ENCODE measurements at places on chromosomes 2 and 18.

GRCh38 chr18:14074187-14074586, 58.0 kb downstream of the ZNF519 start:
- no peak for DNase-seq

- no peak for DNase-seq
Observed at GRCh38 chr2:191127235-191127634, 23.6 kb downstream of the STAT4 start.

GRCh38 chr2:39640107-39640506, 25.6 kb upstream of the TMEM178A start:
- no peak for DNase-seq

GRCh38 chr2:213152065-213152794, 818 bp upstream of the IKZF2 start:
- DNase-seq = no peak

GRCh38 chr2:174058026-174058425, 92.9 kb upstream of the SP3 start:
- DNase-seq = no peak

DNA sequence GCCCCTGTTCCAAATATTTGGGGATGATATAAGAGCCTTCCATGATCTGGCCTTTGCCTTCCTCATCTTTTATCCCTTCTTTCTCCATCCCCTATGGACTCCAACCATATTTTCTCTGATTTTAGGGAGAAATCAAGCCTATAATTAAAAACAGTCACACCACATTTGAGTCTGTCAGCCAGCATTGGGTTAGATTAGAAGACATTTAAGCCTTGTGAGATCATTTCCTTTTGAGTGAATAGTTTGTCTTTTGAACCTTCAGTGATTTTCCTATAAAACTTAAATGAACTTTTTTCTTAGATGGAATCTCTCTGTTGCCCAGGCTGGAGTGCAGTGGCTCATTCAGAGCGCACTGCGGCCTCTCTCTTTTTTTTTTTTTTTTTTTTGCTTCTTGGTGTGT, 7.6 kb upstream of the C18orf32 start:
- DNase-seq = no peak

DNA sequence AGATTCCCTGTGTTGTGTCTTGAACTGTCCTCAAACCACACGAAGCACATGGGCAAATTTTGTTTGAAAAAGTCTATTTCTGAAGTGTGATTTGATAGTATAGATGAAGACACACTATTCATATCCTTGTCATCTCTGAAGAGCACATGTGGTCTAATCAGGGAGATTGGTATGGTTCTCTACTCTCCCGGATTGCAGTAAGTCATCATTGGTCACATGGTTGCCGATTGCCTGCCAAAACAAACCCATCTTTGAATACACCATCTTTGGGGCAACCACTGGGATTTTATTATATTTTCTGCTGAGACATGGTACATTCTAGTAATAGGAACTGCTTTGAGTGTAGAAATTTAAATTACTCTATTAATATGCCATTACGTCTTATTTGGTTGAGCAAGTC, 186.9 kb downstream of the MYO1B start:
- DNase-seq = no peak

GRCh38 chr2:9830685-9831410, 12.4 kb upstream of the TAF1B start:
- no peak for DNase-seq

DNA sequence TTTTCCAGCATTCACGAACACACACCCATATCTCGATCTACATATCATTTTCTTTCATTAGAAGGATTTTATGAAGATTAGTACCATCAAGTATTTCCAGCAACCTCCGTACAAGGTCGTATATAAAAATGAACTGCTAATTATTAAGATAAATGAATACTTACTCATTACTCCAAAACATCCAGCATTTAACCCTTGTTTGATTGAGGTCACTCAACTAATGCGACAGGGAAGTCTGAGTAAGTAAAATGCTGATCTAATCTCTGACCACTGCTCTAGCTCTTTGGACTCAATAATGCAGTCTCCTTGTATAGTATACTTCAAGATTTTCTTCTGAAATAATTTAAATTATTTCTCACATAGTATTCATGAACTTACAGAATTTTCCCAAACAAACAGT, 2.0 kb downstream of the ABHD3 start:
- no peak for DNase-seq

DNA sequence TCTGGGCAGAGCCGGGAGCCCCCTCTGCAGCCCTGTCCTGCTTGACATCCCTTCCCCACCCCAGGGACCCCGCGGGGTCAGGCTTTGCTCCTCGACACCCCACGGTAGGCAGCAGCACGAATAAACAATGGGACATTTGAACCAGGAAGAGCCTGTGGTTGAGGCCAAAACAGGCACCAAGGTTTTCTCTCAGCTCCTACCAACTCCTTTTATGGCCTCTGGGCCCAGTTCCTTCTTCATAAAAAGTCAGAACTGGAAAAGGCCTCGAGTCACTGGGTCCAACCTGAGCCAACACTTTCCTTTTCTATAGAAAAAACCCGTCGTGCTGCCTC, 20.6 kb downstream of the TEX44 start:
- DNase-seq = no peak

DNA sequence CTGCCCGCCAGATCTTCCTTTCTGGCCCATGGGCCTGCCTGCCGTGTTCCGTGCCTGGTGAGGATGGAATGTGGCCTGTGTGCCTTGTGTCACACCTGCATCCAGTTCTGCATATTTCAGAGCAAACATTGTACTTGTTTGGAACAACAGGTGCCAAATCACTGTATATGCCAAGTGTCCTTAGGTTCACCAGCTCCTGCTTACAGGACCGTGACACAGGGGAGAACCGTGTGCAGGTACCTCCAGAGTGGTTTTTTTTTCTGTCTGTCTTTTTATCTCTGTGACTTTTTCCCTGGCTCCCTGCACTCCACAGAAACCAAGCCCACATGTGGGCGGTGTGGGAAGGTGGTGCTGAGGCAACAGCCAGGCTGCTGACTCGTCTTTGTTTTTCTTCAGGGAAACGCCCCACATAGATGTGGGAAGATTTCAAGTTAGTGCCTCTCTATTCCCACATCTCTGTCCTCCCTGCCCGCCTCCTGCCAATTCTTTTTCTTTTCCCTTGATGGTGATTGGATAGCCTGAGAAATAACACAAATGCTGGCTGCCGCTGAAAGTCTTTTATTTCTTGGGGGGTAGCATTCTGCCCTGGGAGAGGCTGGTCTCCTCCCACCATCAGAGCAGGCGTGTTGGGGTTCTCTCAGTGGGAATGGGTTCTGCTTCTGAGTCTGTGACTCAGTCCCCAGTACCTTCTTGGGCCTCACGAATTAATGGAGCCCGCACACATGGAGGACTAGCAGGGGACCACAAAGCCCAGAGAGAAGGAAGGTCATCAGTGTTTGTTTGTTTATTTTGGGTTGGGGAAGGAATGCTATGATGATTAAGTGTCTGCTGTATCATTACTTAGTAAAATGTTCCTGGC, 21.4 kb downstream of the GRHL1 start:
- no peak for DNase-seq

GRCh38 chr2:102803041-102803896, 41.4 kb downstream of the TMEM182 start:
- no peak for DNase-seq

DNA sequence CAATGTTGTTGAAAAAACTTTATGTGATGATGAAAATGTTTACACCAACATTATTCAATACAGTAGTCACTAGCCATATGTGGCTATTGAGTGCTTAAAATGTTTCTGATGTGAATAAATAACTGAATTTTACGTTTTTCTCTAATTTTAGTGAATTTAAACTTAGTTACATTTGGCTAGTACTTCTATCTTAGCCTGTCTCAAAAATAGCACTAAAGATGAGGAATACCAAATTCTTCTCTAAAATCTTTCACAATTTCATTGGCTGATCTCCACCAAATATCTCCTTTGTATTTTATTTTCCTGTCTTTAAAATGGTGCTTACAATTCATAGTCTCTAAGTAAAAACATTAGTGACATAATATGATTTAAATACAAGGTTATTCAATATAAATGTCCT, 83.7 kb upstream of the RND3 start:
- no peak for DNase-seq

GRCh38 chr2:172011812-172012575, 12.2 kb downstream of the METAP1D start:
- DNase-seq = no peak

GRCh38 chr2:26891-27290, 19.4 kb downstream of the FAM110C start:
- no peak for DNase-seq
